ENCODE measurements at places on chromosomes 2 and 18.
A peak's percentile ranks its signal among the peaks of the same experiment; 100 is the strongest.

DNA sequence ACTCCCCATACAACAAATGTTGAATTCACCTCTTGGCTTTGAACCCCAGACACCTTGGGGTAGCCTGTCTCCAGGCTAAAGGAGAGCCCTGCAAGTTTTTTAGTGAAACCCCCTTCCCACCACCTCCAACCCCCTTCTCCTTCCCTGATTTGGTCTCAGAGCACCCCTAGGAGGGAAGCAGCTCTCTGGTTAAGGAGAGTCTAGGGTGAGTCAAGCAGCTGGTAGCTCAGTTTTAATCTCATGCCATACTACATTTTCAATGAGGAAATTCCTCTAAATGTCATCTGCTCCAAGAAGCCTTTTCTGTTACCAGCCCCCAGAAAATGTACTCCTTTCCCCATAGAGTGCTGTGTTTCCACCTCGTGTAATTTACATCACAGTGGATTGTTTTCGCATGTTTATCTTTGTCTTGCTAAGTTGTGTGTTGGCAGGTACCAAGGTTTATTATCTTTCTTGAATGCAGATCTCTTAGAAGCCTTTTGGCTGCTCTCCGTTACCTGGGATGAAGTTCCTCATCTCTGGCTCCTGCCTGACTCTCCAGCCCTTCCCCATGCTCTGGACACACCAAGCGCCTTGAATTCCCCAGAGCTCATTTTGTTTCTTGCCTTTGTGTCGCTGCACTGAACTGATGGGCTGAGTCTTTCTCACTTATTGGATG lies 82.2 kb downstream of the ASAP2 start:
- H3K4me3 ChIP-seq, result no peak overlapping the region
- H3K36me3 ChIP-seq, result no peaks in the 10 kb centered on the region
- H3K27me3 ChIP-seq, result no peaks in the 10 kb centered on the region
- peaks cover 6% of the 10 kb centered on the region for H3K4me1 ChIP-seq
- no peak overlapping the region for H3K27ac ChIP-seq
- no peak for DNase-seq

DNA sequence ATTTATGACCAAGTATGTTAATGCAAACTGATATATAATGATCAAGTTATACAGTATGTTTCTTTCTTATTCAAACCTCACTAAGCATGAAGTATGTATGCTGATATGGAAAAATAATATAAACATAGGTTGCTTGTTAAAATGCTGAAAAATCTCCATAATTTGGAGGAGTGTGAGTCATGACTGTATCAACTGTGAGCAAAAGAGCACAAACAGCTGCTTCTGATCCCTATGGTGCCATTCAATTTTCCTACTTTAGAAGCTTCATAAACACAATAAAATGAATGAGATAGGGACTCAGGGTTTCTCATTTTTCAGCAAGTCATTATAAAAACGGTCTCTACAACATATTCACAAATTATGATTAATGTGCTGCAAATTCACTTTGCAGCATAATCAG lies 129.9 kb upstream of the TFPI start:
- no peaks in the 10 kb centered on the region for H3K27me3 ChIP-seq
- no peak overlapping the region for H3K27ac ChIP-seq
- DNase-seq, result no peak
- H3K4me3 ChIP-seq, result no peak overlapping the region
- no peaks in the 10 kb centered on the region for H3K4me1 ChIP-seq

DNA sequence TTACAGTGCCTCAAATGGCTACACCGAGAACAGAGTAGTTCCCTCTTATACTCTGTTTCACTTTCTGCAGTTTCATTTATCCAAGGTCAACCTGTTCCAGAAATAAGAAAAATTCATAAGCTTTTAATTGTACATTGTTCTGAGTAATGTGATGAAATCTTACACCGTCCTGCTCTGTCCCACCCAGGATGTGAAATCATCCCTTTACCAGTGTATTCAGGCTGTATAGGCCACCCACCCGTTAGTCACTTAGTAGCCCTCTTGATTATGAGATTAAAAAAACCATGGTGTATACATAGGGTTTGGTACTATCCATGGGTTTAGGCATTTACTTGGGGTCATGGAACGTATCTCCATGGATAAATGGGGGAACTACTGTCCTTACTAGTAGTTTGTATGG lies 29.8 kb downstream of the STARD6 start:
- H3K36me3 ChIP-seq, result no peaks in the 10 kb centered on the region
- no peak overlapping the region for H3K27ac ChIP-seq

DNA sequence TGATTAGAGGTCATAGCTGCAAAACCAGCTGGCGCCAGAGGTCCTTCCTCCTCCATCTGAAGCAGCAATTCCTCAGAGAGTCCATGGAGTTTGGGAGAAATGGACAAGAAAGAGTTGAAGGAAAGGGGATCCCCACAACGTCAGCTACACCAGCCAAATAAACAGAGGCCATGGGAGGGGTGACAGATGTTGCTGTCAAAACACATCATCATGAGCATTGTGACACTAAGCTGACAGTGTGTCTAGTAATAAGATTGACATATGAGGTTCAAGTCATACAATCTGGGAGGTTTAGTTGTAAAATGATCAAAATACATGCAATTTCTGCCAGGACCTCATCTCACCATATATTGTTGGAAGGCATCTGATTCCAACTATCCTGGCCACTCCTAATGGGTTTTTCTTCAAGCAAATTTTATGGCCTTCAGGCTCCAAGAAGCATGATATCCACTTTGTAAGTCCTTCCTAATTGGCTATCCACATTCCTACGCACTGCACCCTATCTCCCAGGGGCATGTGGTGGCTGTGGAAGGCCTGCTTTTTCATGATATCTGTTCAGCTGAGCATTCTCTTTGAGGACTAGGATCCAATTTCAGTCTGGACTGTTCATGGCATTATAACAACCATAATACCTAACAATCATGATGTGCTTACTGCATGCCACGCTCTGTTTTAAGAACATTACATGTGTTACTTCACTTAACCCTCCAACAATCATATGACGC lies 335.0 kb upstream of the ID2 start:
- no peaks in the 10 kb centered on the region for H3K4me1 ChIP-seq
- H3K27ac ChIP-seq, result no peak overlapping the region
- DNase-seq, result no peak

DNA sequence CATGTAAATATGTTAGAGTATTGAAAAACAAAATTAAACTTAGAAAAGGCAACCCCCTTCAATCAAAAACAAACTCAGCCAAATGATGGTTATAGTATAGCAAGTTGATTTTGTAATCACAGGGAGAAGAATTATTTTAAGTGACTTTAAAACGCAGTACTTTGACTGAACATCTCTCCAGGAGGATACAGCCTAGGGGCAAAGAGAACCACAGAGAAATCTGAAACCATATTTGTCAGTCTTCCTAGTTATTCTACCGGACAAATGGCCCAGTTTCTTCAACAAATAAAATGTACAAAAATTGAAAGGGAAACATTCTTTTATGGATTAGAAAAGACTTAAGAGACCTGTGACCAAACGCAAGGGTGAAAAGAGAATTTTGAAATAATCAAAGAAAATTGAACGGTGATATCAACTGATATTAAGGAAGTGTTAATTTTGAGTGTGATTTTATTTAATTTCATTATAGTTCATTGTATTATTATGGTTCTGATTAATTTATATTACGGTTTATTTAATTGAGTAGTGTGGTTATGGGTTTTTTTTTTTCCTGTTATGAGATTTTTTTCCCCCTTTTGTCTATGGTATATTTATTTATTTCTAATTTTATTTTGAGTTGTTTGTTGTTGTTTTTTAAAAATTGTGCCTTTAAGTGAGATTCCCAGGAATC lies 75.3 kb downstream of the HNRNPLL start:
- H3K4me3 ChIP-seq, result peak overlapping the region; percentile 49
- no peaks in the 10 kb centered on the region for H3K27me3 ChIP-seq

DNA sequence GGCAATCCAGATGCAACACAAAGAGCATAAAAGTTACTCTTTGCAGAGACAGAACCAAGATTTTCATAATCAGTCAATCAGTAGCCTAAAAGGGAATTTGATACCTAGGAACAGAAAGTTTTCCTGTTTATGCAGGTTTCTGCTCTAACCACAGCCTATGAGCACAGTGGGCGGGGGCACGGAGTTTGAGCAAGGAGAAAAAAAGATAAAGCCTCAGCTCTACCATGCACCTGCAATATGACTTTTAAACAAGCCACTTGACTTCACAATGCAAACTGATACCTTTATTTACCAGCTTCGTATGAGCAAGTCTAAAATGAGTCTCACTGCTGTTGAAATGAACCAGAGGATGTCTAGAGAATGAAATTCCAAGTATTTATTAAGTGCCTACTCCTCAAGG lies 5.6 kb upstream of the LRATD1 start:
- H3K27me3 ChIP-seq, result peaks cover 7% of the 10 kb centered on the region
- H3K4me1 ChIP-seq, result peaks cover 1% of the 10 kb centered on the region
- H3K36me3 ChIP-seq, result no peaks in the 10 kb centered on the region
- H3K4me3 ChIP-seq, result no peak overlapping the region
- H3K27ac ChIP-seq, result no peak overlapping the region

- no peak for DNase-seq
- no peak overlapping the region for H3K4me3 ChIP-seq
- H3K27me3 ChIP-seq, result no peaks in the 10 kb centered on the region
- no peaks in the 10 kb centered on the region for H3K4me1 ChIP-seq
- H3K36me3 ChIP-seq, result no peaks in the 10 kb centered on the region
- no peak overlapping the region for H3K27ac ChIP-seq
Measured at GRCh38 chr2:104704496-104705245, 149.2 kb upstream of the POU3F3 start.

- H3K27ac ChIP-seq, result no peak overlapping the region
- H3K27me3 ChIP-seq, result no peaks in the 10 kb centered on the region
- H3K4me3 ChIP-seq, result no peak overlapping the region
- no peak for DNase-seq
Measured at GRCh38 chr2:240442891-240443715, 7.6 kb downstream of the GPC1 start.

DNA sequence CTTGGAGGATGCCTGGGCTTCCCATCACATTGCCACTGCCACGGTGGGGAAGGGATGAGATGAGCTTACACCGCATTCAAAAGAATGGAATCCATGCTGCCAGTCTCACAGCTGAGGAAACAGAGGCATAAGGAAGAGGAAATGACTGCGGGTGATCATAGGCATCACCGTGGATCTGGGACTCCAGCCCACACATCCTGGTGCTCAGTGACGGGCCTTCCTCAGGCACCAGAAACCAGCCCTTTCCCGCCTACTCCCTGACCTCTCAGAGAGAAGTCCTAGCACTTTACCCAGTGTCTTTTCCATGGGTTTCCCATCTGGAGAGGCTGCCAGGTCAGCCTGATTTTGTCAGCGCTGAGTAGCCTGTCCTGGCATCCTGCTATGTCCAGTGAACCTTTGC lies 5.3 kb upstream of the PLB1 start:
- no peaks in the 10 kb centered on the region for H3K36me3 ChIP-seq
- H3K27ac ChIP-seq, result no peak overlapping the region
- H3K27me3 ChIP-seq, result no peaks in the 10 kb centered on the region
- H3K4me1 ChIP-seq, result no peaks in the 10 kb centered on the region

DNA sequence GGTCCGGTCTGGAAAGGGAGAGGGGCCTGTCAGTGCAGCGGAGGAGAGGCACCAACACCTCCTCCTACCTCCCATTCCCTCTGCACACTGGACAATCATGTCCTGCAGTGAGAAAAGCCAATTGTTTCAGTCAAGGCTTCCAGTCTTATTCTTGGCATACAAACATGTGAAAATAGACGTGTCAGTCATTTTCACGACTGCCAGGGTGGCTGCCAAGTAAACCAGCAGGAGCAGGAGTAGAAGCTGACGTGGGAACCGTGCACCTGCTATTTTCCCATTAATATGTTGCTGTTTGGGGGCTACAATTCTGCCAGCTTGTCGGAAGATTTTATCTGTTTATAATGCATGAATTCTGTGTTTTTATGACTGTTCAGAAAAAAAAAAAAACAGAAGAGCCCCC lies 202.3 kb downstream of the SPP2 start:
- H3K36me3 ChIP-seq, result no peaks in the 10 kb centered on the region
- peaks cover 22% of the 10 kb centered on the region for H3K27me3 ChIP-seq
- no peak overlapping the region for H3K27ac ChIP-seq
- no peak for DNase-seq
- no peaks in the 10 kb centered on the region for H3K4me1 ChIP-seq

GRCh38 chr2:186544255-186544675 lies 45.6 kb upstream of the ITGAV start:
- H3K4me1 ChIP-seq, result peaks cover 4% of the 10 kb centered on the region
- no peak for DNase-seq
- H3K36me3 ChIP-seq, result no peaks in the 10 kb centered on the region

- no peak for DNase-seq
- no peak overlapping the region for H3K4me3 ChIP-seq
- H3K36me3 ChIP-seq, result no peaks in the 10 kb centered on the region
Measured at GRCh38 chr2:57906152-57906732, 140.4 kb upstream of the VRK2 start.

DNA sequence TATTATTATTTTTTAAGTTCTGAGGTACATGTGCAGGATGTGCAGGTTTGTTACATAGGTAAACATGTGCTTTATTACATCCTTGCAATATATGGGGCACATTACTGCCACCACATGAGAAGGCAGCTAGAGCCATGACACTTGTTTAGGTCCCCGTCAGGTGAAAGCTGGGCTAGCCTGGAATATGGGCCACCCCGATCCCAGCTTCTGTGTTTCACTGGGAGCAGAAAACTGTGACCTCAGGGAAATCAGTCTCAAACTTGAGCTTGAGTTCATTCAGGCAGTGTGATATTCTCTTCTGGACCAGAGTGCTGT lies 176.9 kb downstream of the PIK3C3 start:
- no peaks in the 10 kb centered on the region for H3K4me1 ChIP-seq
- no peak overlapping the region for H3K4me3 ChIP-seq
- no peak overlapping the region for H3K27ac ChIP-seq
- no peaks in the 10 kb centered on the region for H3K27me3 ChIP-seq
- no peaks in the 10 kb centered on the region for H3K36me3 ChIP-seq

GRCh38 chr18:48670751-48671560 lies 132.1 kb downstream of the CTIF start:
- peaks cover 54% of the 10 kb centered on the region for H3K36me3 ChIP-seq
- DNase-seq, result no peak
- peaks cover 11% of the 10 kb centered on the region for H3K4me1 ChIP-seq
- H3K27ac ChIP-seq, result no peak overlapping the region
- no peaks in the 10 kb centered on the region for H3K27me3 ChIP-seq

GRCh38 chr2:120818441-120818920 lies 82.8 kb downstream of the GLI2 start:
- H3K4me3 ChIP-seq, result no peak overlapping the region
- no peak for DNase-seq
- no peaks in the 10 kb centered on the region for H3K27me3 ChIP-seq
- peak overlapping the region; percentile 41 for H3K27ac ChIP-seq

GRCh38 chr2:23239374-23239773 lies 145.6 kb upstream of the KLHL29 start:
- H3K27ac ChIP-seq, result no peak overlapping the region
- H3K36me3 ChIP-seq, result no peaks in the 10 kb centered on the region
- H3K4me1 ChIP-seq, result peaks cover 4% of the 10 kb centered on the region
- no peak overlapping the region for H3K4me3 ChIP-seq
- no peaks in the 10 kb centered on the region for H3K27me3 ChIP-seq
- peak; percentile 68 for DNase-seq

GRCh38 chr2:47221039-47221438 lies 65.9 kb upstream of the STPG4 start:
- DNase-seq, result no peak
- no peak overlapping the region for H3K27ac ChIP-seq
- H3K27me3 ChIP-seq, result no peaks in the 10 kb centered on the region
- H3K4me1 ChIP-seq, result peaks cover 14% of the 10 kb centered on the region
- H3K4me3 ChIP-seq, result no peak overlapping the region
